ENCODE measurements at places on chromosomes 2 and 18.

DNA sequence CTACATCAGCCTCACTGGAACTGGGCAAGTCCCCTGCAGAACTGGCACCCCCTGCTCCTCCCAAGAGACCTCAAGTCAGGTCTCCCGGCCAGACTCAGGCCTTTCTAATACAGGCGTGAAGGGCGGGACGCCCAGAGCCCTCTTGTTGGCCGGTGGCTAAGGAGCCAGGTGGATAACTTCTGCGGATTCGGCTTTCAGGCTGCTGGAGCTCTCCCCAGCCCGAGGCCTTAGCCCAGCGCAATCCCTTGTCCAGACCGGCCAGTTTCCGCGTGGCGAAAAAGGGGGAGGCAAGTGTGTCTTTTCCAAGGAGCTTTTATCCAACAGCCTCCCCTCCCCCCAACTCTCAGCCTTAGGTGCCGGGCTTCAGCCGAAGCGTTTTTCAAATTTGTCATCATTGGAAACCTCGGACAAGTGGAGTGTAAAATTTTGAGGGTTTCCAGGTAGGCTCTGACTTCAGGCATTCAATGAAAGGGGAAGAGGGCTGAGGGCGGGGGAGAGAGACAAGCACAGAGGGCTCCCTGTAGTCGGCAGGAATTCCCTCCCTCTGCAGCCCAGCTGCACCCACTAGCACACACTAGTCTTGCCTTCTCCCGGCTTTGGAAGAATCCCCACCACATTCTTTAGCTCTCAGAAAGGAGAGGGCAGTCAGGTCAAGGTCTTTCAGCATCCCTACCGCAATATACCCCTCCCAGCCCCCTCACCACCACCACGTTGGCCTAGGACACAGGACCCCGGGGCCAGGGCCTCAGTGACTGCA lies 9.5 kb upstream of the SATB2 start:
- no peak for DNase-seq

DNA sequence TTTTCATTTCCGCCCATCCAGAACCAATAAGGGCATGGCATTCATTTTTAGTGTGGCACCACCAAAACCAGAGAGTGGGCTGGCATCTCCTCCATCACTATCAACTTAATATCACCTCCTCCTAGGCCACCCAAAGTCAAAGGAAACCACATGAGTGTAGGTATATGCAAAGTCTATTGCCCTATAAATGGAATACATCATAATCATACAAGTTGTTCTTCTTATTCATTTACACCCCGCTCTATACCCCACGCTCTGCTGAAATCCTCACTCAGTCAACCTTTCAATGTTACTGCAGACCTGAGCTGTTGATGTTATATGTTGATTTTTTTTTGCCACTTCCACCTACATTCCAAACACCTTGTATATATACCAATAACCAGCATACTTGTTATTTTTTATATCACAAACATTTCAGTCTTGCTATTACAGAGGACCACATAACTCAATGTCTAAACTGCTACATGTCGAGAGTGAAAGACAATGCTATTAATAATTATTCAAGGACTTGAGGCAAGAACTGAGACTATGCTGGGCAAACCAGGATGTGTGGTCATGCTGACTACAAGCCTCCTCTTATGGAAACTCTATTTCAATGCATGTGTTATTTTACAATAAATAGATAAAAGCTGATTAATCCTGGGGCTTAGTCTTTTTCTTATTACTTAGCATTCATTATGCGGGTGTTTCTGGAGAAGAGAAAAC lies 466.5 kb upstream of the ID2 start:
- no peak for DNase-seq

DNA sequence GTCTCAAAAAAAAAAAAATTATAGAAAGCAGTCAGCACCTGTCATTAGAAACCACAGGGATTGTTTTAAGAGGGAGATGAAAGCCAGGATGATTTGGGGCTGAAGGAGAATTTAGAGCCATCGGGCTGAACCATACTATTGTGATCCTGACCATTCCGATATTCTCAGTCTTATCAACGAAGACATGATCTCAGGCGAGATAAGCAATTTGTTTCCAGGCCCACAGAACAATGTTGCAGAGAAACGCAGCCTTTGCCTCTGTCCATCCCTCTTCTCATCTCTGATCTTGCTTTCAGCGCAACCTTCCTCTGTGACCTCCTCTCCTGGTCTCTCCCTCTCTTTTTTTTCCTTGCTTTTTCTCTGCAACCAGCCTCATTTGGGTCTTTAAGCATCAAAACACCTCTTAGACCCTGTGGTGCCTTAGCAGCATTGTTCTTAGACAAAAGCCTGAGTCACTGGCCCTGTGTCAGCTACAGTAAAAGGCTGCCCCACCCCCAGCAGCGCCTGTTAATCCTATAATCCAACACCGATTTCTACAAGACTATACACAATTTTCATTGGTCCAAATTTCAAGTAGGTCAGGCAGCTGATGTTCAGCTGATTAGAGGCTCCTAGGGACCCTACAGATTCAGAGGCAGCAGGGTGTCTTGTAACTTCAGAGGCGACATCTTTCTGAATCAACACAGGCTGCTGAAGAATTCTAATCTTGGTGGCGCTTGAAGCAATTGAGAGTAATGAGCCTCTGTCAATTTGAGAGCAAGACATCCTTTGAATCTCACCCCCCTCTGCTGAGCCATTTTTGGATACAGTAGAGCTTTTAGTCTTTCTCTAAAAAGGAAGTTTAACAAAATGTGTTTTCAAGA lies 206.0 kb downstream of the NCK2 start:
- DNase-seq, result peak; percentile 6

- no peak for DNase-seq
Measured at GRCh38 chr2:55986001-55986400, 62.4 kb upstream of the EFEMP1 start.

DNA sequence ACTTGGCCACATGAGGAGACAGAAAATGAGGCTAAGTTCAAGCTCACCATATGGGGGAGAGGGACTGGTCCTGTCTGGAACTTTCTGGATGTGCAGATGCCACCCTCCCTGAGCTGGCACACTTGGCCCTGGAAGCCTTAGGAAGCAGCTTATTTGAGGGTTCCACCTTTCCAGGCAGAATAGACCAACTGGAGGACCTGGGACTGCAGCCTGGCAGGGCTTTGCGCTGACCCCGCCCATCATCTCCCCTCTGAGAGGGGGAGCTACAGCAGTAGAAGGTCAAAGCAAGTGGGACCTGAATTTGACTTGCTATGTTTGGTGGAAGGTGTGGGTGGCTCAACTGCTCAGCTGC lies 39.5 kb downstream of the TMEM17 start:
- DNase-seq, result no peak

- no peak for DNase-seq
Measured at GRCh38 chr2:177639262-177639914, 246.8 kb downstream of the AGPS start.

DNA sequence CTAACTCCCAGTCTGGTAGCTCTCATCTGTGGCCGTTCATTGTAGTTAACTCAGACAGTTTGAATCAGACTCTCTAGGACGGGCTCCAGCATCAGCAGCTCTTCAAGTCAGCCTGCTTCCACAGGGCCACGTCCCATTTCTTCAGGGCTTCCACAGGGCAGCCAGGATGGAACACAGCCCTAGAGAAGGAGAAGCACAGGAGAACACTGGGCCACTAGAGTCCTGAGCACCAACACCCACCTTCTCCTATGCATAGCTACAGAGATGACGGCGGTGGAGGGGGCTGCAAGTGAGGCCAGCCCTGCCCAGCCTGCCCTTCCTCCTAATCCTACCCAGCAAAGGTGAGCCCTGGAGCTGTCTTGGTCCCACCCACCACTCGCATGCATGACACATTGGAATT lies 10.2 kb upstream of the TEX261 start:
- no peak for DNase-seq

DNA sequence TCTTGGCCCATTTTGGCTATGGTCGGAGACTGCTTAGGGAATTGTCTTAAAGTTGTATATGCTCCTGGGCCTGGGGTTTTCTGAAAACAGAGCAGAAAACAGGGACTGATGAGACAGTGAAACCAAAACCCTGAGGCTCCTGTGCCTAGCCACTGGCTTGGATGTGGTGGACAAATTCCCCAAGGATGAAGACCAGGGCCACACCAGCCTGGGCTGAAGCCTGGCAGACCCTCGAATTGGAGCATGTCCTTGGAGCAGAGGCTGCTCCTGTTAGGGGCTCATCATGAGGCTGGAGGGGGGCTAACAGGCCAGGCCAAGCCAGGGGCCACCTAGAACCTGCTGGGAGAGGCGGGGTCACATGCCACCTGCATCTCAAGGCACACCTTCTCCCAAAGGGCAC lies 68.1 kb downstream of the STPG4 start:
- DNase-seq, result no peak

- DNase-seq, result peak; percentile 55
Measured at GRCh38 chr2:51304311-51304710, 272.4 kb upstream of the NRXN1 start.

DNA sequence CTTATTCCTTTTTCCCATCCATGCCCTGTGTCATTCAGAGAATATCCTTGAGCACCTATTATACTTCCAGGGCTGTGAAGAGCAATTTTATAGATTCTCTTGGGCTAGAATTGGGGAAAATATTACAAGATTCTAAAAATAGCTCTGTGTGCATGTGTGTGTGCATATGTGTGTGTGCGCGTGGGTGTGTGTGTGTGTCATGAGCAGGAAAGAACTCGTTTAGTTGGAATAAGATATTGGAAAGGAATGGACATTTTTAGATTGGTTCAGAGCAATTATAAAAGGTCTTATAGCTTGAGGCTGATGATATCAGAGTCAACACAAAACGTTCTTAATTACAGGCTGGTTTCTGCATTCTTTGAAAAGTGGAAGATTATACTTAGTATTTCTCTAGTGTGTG lies 212.1 kb upstream of the COPS8 start:
- DNase-seq, result no peak

GRCh38 chr2:120012363-120012762 lies 514 bp upstream of the EPB41L5 start:
- DNase-seq, result no peak

- no peak for DNase-seq
Measured at GRCh38 chr2:108139521-108139920, 100.2 kb upstream of the SULT1C3 start.

GRCh38 chr2:173386738-173387065 lies 32.0 kb downstream of the CDCA7 start:
- no peak for DNase-seq

DNA sequence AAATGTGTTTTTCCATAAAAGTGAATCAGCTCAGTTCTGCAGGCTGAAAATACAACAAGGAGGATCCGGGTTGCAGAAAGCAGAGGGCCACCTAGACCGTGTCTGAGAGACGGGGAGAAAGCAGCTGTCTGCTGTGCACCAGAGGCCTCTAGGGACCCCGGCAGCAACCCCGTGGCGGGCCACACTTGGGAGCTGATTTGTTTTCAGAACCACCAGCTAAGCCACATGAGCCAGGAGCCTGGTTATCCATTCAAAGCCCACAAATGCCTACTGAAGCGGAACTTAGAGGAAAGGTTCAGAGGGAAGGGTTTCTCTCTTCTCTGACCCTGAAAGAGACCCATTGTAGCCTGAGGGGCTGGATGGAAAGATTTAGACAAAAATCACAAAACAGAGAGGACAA lies 28.4 kb upstream of the ID2 start:
- no peak for DNase-seq
